Globus pallidus (tissue), 1 donor: ENCODE measurements at places on chromosomes 6 and 20.

GRCh38 chr20:40607927-40608326 is 81.1 kb downstream of the MAFB start:
- DNase-seq: no peak

DNA sequence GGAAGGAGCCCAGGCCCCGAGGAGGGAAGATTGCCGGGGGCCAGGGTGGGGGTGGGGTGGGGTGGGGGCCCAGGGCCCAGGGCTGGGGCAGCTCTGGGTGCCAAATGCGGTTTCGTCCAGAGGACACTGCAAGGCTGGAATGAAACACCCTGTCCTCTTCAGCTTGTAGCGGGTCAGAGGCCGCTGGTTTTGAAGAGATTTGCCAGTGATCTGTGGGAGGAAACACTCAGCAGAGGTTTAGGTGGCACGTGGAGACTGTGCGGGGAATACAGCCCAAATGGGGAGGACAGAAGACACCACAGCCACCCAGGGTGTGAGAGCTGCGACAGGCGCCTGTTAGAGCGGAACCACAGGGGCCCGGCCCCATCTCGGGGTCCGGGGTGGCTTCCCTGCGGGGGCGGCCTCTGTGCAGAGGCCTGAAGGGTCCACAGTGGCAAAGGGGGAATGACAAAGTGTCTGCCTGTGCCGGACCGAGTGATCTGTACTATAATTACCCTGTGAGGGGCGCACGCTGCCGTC is 29.2 kb downstream of the FRMD1 start:
- DNase-seq: no peak

DNA sequence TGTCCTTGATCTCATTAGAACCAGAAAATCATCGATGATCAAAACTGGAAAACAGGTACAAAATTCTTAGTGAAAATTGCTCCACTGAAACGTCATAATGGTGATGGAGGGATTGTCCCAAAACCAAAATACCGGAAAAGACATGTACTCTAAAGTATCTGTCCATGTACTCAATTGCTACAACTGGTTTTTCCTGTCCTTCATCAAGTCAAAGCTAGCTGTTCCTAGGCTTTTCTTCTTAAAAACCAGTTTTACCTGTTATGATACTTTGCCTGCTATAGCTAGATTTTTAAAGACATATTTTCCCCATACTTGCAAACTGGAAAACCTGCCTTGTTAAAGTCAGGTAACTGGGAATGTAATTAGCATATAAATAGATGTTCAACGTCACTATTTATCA is 50.5 kb upstream of the LRRC1 start:
- DNase-seq: no peak

DNA sequence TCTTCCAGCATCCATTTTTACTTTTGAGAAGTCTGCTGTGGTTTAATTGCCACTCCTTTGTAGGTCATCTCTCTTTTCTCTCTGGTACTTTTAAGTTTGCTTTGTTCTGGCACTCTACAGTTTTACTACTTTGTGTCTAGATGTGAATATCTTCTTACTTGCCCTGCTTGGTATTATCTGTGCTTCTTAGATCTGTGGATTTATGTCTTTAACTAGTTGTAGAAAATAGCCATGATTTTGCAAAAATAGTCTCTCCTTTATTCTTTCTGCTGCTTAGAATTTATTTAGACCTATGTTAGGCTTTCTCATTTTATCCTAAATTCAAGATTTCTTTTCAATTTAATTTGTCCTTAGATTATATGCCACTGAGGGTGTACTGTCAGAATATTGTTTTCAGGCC is 5.2 kb upstream of the MAK start:
- DNase-seq: no peak

GRCh38 chr20:59616306-59616705 is 12.0 kb downstream of the PHACTR3 start:
- DNase-seq: no peak

DNA sequence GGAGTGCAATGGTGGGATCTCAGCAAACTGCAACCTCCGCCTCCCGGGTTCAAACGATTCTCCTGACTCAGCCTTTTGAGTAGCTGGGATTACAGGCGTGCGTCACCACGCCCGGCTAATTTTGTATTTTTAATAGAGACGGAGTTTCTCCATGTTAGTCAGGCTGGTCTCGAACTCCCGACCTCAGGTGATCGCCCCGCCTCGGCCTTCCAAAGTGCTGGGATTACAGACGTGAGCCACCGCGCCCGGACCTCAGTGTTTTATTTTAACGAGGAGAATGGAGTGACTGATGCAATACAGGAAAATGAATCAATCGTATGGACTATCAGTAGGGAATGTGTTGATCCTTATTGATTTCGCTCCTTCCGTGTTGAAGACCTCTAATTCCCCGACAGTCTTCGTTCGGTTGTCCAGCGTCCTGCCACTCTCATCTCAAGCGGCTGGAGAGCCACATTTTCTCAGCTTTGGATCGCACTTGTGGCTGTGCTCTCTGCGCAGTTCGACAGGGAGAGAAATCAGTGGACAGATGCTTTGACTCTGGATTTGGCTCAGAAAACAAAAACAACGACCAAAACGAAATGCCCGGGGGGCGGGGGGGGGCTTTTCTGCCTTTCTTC is 166.2 kb downstream of the TRIM27 start:
- no peak for DNase-seq

DNA sequence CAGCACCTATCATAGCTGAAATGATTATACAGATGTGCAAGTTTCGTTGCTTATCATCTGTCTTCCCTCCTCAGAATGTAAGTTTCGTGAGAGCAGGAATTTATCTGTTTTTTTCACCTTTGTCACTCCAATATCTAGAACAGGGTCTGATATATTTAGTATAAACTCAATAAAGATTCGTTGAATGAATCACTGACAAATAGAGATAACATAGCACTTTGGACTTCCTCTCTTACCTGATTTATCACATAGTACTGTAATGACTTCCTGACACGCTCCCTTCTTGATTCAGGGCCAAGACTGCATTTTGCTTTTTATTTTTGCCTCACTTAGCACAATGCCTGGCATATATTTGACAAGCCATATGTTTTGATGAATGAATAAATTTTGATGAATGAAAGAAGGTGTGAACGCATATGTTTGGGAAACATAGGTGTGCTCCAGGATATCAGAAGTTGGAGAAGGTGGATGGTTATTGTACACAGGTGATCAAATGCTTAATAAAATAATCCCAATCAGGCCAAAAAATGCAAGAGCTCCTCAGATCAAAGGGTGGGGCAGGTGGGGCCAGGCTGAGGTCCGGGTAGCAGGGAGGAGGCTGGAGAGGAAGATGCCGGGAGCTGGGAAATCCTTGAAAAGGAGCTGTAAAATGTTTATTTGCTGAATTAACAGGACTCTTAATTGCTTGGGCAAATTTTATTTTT is 33.0 kb downstream of the PIM1 start:
- no peak for DNase-seq

- no peak for DNase-seq
These were observed 38.8 kb downstream of the RCAN2 start for GRCh38 chr6:46452312-46452917.

GRCh38 chr6:83226517-83226916 is 33.4 kb downstream of the RWDD2A start:
- no peak for DNase-seq

- DNase-seq: no peak
These were observed 5.1 kb downstream of the HLA-E start for GRCh38 chr6:30494291-30494861.

DNA sequence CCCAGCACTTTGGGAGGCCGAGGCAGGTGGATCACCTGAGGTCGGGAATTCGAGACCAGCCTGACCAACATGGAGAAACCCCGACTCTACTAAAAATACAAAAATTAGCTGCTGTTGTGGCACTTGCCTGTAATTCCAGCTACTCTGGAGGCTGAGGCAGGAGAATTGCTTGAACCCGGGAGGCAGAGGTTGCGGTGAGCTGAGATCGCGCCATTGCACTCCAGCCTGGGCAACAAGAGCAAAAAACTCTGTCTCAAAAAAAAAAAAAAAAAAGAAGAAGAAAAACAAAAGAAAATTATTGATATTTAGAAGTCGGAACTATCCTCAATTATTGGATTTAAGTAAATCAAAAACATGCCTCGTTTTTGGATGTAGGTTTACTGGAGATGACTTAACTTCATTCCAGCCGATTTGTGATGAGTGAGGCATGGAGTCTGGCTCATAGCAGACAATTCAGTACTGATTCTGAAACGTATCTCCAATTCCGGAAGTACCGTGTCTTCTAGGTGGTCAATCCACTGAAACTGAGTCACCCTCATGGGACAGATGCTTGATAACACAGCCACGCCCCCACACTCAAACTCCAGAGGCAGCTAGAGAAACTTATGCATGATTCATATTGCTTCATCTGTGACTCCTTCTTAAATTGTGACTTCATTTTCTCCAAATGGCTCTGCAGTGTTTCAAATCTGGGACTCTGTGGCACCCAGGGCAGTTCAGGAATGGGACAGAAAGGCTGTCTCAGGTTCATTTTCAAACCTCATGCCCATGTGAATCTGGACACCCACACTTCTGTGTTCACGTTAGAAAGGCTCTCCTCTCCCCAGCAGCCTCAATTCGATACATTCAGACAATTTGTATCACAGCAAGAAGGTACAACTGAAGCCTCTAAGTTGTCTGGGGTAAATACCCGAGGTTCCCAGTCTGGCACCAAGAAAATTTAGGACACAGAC is 110.4 kb upstream of the ARMC2 start:
- no peak for DNase-seq

DNA sequence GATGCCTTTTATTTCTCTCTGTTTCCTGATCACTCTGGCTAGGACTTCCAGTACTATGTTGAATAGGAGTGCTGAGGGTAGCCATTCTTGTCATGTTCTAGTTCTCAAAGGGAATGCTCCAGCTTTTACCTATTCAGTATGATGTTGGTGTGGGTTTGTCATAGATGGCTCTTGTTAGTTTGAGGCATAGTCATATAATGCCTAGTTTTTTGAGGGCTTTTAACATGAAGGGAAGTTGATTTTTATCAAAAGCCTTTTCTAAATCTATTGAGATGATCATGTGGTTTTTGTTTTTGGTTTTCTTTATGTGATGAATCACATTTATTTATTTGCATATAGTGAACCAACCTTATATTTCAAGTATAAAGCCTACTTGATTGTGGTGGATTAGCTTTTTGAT is 55.6 kb downstream of the KLHL32 start:
- DNase-seq: no peak

DNA sequence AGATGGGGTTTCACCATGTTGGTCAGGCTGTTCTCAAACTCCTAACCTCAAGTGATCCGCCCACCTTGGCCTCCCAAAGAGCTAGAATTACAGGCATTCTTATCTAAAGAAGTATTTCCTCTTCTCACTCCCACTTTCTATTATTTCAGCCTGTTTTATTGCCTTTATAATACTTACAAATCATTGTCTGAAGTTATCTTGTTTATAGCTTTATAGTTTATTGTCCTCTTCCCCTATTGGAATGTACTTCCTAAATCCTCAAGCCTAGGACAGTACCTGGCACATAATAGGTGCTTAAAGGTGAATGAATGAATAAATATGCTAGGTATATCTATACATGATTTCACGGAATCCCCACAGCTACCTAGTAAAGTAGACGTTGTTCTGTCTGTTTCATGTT is 37.8 kb upstream of the RNF182 start:
- no peak for DNase-seq
